ENCODE measurements at places on chromosomes 12 and 14.

- DNase-seq, result no peak
These were observed 50.0 kb downstream of the GALNT4 start for GRCh38 chr12:89474615-89475014.

- DNase-seq, result no peak
These were observed 15.3 kb upstream of the APOF start for GRCh38 chr12:56377989-56378316.

DNA sequence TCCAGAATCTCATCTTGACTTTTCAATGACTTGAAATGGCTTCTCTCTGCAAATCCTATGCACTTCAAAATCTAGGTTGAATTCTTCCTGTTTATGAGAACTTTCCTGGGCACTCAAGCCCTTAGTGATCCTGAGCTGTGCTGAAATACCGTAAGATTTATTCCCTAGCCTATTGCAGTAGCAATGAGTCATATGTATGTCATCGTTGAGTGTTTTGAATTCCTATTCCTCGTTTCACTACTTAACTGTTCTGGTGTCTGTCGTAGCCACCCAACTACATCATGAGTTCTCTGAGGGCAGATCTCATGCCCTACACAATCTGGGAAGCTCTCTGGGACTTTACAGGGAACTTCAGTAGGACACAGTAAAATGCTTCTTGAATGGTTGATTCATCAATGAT lies 190.8 kb upstream of the TMEM132C start:
- DNase-seq, result no peak

- DNase-seq, result no peak
These were observed 1194.7 kb downstream of the GALC start for GRCh38 chr14:86798330-86798729.

DNA sequence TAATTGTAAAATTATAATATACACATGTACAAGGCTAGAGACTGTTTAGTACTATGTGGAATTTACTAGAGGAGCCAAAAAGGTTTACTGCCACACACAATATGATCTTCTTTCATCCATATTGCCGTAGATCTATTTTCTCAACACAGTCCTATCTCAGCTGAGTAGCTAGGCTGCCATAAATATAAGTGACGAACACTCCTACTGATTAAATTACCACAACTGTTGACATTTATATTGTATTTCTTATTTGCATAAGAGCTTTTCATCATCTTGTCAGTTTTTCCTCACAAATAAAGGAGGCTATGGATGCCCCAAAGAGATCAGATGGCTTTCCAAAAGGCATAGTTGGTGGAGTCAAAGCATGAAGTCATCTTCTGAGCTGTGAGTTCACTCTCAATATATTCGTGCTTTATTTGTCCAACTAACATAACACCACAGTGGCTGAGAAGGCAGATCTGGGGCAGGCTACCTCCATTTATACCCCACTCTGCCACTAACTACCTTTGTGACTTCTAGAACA lies 78.6 kb downstream of the CCDC59 start:
- no peak for DNase-seq

- peak; percentile 41 for DNase-seq
These were observed 1.1 kb upstream of the FERMT2 start for GRCh38 chr14:52951681-52952554.

GRCh38 chr12:25377469-25378177 lies 126.9 kb upstream of the KRAS start:
- DNase-seq, result no peak

- no peak for DNase-seq
These were observed 29.4 kb upstream of the PPP2R5C start for GRCh38 chr14:101732118-101732517.

- no peak for DNase-seq
These were observed 135.7 kb upstream of the SYT10 start for GRCh38 chr12:33575346-33575745.

DNA sequence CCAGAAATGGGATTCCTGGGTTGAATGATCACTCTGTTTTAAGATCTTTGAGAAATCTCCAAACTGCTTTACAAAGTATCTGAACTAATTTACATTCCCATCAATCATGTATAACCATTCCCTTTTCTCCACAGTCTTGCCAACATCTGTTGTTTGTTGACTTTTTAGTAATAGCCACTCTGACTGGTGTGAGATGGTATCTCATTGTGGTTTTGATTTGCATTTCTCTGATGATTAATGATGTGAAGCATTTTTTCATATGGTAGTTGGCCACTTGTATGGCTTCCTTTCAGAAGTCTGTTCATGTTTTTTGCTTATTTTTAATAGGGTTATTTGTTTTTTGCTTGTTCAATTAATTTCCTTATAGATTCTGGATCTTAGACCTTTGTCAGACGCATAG lies 211.8 kb upstream of the AVPR1A start:
- no peak for DNase-seq

DNA sequence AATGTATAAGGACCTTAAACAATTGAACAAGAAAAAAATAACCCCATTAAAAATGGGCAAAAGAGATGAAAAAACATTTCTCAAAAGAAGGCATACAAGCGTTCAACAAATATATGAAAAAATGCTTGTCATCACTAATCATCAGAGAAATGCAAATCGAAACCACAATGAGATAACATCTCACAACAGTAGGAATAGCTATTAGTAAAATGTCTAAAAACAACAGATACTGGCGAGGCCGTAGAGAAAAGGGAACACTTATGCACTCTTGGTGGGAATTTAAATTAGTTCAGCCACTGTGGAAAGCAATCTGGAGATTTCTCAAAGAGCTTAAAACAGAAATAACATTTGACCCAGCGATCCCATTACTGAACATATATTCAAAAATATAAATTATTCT lies 769.8 kb upstream of the MGAT4C start:
- no peak for DNase-seq

DNA sequence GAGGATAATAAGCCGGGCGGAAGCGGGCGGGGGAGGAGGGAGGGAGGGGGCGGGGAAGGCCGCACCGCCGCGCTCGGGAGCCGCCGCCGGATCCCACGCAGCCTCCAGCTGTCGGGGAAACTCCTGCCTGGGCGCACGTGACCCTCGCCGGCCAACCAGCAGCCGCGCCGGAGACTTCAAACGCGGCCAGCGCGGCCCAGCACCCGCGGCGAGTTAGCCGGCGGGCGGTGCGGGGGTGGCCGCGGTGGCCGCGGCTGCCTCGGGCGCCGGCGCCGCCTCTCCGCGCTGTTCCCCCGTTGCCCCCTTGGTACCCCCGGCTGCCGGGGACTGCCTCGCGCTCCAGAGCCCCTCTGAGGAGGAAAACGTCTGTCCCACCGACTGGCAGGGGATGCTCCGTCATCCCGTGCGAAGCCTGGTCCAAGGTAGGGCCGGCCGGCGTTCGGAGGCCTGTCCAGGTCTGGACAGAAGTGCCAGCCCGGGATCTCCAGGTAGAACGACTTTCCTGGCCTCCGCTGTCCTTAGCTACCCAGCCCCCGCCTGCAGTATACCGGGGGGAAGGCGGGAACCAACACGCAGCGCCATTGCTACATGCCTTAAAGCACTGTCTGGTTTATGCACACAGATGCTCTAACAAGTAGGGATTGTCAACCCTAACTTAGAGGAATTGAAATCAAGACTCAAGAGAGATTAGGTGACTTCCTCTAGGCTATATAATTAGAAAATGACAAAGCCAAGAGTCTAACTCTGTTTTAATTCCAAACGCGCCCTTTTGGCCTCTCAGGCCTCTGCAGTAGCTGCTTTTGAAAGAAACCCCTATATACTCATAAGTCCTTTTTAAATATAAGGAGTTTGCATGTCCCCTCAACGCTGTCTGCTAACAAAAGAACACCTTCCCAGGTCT lies at the start of gene YAF2:
Gene YAF2, minus strand, starts transcription at position 9 of the 901 bp plus-strand sequence. CDS start 68 bp downstream, outside the sequence.
- peak; percentile 85 for DNase-seq

DNA sequence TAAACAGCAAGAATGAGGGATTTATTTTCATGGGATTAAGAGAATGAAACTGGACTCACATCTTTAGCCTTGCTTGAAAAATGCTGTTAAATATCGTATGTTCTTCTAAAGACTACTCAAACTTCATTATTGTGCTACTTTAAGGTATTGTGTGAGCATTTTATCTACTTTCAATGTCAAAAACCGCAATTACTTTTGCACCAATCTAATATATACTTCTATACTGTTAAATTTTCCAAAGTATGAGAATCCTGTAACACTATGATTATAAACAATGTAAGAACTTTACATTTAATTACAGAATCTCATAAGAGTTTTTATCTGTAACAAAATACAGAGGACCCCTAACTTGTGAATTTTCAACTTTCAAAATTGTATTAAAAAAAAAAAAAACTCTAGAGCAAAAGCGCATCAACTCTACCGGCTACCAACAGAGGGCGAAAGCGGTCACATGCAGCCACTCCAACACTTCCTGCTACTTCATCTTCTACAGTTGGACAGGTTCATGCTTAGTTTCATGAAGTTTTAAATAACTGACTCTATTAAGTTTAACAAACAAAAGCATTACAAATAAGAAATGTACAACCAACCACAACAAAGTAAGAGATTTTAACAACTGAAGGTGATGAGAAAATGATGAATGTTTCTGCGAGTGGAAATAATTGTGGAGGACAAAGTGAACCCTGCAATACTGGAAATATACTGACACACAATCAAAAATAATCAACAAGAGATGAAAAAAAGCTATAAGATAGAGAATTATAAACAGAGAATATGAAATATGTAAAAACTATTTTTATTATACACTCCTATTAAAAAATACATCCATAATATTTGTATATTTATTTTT lies 210.9 kb downstream of the MED13L start:
- no peak for DNase-seq

DNA sequence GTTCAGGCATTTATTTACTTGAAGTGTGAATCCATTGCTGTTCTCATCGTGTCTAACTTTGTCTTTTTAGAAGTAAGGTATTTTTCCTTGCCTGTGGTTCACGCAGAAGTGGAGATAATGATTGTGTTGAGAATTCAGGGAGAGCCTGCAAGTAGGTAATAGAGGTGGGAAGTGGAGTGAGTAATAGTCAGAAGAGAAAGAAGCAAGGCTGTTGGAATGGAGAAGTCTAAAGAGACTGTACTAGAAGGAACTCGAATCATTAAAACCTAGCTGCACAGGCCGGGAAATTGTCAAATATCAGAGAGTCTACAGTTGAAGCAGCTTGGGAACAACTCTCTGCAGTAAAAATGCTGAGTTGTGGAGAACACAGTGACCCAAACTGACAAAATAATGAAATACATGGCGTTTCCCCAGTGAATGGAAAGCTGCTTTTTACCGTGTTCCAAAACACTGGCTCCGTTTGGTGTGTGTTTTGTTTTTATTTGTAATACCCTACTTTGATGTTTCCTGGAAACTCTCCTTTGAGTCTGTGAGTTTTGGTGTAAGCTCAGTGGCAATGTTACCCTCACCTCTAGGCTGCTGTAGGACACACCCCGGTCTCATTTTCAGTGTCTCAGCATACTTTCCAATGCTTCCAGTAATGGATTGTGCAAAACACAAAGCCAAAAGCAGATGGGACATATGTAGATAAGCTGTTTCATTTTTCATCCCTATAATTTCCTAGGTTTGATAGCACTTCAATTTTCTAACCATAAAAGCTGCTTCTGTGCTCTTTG lies 146.6 kb downstream of the CRADD start:
- no peak for DNase-seq

DNA sequence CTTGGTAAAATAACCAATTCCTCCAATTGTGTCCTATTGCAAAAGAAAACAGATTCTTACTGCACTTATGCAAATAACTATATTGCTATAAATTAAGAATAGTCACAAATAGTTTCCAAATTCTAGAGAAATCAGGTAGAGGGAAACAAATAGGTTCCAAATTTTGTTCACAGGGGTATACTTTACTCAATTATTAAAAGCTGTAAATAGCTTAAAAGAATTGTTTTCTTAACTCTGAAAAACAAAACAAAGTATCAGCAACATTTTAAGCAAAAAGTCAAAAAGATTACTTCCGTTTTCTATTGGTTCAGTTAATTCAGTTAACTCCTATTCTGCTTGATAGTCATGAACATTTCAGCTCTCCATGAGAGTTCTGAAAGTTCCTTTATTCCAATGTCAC lies 85.6 kb upstream of the PPP4R3A start:
- DNase-seq, result no peak

DNA sequence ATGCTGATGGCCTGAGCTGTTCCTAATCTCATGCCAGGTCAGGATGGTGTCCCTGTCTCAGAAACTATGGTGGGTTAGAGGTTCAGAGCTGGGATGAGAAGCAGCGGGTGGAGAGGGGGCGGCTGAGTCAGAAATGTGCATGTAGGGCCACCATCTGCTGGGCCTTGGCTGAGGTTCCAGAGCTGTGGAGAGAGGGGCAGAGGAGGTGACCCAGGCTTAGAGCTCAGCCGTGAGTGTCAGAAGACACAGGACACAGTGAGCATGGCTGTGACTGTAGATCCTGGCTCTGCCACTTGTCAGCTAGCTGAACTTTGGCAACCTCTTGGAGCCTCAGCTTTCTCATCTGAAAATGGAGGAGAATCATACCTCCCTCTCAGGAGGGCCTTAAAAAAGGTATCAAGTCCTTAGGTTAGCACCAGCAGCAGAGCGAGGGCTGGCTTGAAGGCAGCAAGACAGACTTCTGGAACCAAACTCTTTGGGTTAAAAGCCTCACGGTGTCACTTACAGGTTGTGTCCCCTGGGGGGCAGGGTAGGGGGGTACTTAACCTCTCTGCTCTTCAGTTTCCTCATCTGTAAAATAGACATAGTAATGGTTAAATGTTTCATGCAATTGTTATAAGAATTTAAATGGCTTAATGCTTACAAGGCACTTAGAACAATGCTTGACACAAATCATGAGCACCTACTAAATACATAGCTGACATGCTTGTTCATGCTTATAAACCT lies 34.8 kb downstream of the TMEM229B start:
- no peak for DNase-seq

DNA sequence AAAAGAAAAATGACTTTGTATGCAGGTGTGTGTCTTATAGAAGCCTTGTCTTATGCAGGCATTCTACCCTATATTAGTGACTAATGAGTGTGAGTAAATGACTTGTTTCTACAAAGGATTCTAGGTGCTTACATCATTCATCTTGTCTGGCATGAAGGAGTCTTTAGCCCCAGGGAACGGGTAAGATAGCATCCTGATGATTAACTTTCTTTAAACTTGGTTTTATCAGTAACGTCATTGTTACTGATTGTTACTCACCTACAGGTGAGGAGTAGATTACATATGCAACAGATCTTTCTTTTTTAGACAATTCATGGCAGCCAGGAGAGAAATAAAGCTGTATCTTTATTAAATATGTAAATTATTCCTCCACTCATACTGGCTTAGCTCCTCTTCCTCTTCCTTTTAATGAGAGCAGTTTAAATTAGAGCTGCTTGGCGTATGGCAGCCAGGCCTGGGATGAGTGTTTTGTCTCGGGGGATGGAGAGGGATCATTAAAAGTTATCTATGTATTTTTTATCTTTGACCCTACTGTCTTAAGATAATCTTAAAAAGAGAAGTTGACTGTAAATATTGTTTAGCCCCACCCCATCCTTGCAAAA lies 57.2 kb upstream of the ATP2A2 start:
- DNase-seq, result no peak

- no peak for DNase-seq
These were observed 4.3 kb downstream of the MBIP start for GRCh38 chr14:36316131-36316530.

- DNase-seq, result no peak
These were observed 481.1 kb downstream of the CCER1 start for GRCh38 chr12:90473831-90474230.
